NCI-H1436 treated with DMSO at 0.1 percent for 48 hours (cell line): ENCODE measurements at places on chromosomes 4 and X.

DNA sequence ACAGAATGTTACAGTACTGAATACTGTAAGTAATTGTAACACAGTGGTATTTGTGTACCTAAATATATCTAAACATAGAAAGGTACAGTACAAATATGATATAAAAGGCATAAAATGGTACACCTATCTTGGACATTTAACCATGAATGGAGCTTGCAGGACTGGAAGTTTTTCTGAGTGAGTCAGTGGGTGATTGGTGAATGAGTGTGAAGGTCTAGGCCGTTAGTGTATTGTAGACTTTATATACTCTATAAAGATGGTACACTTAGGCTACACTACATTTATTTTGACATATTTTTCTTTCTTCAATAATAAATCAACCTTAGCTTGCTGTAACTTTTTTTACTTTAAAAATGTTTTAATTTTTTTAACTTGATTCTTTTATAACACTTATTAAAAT lies 422.5 kb upstream of the FSTL5 start:
- DNase-seq = no peak

DNA sequence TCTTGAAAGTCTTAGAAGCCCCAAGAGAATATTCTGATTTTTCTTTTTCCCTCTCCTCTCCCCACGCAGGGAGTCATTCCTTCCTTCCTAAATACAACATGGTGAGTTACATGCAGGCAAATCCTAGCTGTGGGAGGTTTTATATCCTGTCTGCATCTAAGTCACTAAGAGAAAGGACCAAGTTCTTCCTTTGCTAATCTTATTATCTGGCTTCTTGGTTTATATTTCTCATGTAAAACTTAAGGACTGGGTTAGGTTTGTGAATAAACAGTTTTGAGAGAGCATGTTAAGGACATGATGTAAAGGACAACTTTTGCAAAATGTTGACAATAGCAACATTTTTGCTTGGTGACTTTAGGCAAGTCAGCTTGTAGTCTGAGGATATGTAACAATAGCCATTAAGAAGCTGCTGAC lies 5.1 kb upstream of the CXCL9 start:
- no peak for DNase-seq

DNA sequence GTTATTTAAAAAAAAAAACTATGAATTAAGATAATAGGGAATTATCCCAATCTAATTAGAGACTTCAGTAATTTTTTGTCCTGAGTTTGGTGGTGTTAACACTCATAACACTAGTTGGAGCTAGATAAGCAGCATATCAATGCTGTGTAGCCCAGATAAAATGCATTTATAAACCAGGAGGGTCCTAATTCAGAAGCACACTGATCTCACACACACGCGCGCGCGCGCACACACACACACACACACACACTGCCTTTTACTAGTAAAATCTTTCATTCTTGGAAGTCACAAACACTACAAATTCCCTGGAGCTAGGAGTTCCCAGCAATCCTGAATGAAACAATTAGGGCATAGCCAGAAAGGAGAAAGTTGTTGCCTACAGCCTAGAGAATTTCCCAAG lies 3.2 kb downstream of the UNC5C start:
- DNase-seq = no peak

DNA sequence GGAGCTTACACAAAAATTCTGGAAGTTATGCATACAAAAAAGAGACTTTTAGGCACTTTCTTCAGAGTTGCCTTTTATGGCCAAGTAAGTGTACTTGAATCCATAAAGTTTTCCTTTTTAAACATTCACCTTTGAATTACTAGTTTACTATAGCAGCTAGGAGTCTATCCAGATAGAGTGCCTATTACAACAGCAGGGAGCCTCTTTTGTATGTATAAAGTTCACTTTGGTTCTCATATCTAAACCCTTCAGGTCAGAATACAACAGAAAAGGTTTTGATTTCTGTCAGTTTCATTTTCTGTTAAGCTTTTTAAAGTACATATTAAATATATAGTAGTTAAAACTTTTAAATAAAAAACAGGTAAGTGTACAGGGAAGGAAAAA lies 51.4 kb upstream of the IL13RA1 start:
- no peak for DNase-seq

- DNase-seq = no peak
Measured at GRCh38 chr4:121822796-121823504, 733 bp downstream of the CCNA2 start.

GRCh38 chrX:19212037-19212436 lies 89.8 kb upstream of the ADGRG2 start:
- DNase-seq = no peak

- no peak for DNase-seq
Measured at GRCh38 chr4:153522802-153523094, 56.6 kb downstream of the TMEM131L start.

DNA sequence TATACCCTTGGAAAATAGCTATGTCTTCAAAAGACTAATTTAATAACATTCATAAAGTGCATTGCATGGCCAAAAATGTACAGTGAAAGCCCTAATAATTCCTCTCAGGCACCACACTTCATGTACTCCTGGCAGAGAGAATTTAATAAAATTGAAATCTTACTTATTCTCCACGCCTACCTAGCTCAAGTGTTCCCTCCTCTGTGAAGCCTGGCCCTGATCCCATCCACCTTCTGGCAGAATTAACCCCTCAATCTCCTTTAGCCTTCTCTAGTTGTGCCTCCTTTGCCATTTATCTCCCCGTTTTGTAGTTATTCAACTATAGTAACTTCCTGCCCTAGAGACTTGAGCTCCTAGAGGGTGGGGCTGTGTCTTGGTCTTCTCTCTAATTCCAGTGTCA lies 26.7 kb downstream of the ACE2 start:
- DNase-seq = no peak

GRCh38 chr4:28730304-28730703 lies 1869.7 kb downstream of the STIM2 start:
- DNase-seq = no peak

GRCh38 chr4:159503236-159504008 lies 400.5 kb downstream of the RAPGEF2 start:
- no peak for DNase-seq

DNA sequence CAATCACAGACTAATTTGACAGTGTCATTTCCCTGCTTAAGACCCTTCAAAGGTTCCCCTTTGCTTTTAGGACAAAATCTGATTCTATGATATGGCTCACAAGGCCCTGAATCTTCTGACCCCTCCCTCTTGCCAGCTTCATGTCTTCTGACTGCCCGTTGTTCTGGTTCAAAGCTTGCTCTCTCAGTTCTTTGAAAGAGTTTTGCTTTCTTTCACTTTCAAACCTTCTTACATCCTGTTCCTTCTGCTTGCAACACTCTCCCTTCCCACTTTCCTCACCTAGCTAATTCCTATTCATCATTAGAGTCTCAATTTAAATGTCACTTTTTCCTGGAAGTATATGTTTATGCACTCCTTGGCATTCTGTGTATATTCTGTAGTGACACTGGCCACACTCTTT lies 299.2 kb downstream of the IDS start:
- no peak for DNase-seq

- no peak for DNase-seq
Measured at GRCh38 chr4:83115000-83115399, 471 bp upstream of the PLAC8 start.

GRCh38 chrX:13168269-13168668 lies 123.8 kb upstream of the FAM9C start:
- DNase-seq = no peak

DNA sequence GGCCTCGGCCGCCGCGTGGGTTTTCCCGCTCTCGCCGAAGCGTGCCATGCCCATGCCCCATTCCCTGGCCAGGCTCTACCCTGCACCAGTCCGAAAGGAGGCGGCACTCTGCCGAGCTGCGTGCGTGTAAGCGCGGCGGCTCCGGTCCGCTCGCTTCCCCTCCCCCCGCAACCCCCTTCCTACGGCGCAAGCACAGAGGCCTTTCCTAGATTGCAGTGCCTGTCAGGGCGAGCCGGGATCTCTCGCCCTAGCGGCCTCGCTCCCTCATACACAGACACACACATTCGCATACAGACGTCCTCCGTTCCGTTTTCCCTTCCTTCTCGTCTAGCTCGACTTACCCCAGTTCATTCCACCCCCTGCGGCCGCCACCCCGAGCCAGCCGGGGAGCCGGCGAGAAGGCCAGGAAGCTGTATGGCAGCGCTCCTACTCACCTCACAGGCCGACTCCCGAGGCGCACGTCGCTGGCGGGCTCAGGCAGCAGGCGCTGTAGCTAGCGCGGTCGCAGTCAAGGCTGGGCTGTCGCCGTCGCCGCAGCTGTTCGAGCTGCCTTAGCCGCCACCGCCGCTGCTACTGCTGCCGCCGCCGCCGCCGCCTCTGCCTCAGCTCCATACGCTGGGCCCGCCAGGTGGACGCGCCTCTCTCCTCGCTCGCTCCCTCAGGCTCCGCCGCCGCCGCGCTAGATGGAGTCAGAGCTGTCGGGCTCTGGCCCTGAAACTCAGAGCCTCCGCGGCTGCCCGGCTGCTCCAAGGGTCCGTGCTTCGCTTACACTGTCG lies 615 bp downstream of the NEXMIF start:
- DNase-seq = no peak

DNA sequence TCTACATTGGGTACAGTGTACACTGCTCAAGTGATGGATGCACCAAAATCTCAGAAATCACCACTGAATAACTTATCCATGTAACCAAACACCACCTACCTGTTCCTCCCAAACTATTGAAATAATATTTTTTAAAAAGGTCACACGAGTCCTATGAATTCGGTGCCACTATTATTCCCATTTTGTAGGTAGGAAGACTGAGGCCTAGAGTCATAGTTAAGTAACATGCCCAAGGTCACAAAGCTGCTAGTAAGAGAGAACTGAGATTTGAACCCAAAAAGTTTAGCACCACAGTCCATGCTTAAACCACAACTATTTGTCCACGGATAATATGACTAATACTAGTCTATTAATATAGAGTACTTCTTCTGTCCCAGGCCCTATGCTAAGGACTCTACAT lies 2.7 kb downstream of the ARHGEF6 start:
- no peak for DNase-seq
